ENCODE measurements at places on chromosomes 7 and 10.

DNA sequence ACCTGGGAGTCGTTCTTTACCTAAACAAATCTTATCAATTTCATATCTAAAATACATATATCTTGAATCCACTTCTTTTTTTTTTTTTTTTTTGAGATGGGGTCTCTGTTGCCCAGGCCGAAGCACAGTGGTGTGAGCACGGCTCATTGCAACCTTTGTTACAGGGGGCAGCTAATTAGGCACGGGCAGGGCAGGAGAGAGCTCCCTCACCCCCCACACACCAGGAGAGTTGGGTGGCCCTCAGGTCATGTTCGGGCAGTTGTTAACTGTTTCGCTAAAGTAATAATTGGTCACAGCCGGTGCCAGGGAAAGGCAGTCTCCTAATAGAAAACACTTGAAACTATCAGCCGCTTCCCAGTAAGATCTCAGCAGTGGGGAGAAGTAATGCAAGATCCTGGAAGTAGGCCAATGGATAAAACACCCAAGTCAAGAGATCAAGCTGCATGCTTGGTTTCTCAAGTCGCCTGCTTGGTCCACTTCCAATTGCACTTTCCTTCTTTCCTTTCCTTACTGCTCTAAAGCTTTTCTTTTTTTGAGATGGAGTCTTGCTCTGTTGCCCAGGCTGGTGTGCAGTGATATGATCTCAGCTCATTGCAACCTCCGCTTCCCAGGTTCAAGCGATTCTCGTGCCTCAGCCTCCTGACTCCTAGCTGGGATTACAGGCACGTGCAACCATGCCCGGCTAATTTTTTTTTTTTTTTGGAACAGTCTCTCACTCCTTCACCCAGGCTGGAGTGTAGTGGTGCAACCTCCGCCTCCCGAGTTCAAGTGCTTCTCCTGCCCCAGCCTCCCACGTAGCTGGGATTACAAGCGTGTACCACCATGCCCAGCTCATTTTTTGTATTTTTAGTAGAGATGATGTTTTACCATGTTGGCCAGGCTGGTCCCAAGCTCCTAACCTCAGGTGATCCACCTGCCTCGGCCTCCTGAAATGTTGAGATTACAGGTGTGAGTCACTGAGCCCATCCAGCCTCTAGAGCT lies 21.3 kb upstream of the EFCAB10 start:
- DNase-seq: no peak

DNA sequence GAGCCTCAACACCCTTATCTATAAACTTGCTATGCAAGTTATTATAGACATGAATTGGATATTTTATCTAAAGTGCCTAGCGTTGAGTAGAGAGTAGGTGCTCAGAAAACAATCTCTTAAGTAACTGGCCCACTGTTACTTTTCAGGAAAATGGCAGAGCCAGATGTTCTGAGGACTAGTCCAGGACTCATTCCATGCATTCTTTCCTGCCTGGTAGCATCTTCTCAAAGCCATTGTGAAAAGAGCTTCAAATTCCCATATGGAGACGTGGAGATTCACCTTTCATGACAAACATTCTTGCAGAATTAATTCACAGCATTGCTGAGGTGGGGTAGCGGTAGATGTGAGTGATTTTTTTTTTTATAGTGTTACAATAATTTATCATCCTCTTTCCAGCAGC lies 35.9 kb upstream of the ITPRID1 start:
- no peak for DNase-seq

DNA sequence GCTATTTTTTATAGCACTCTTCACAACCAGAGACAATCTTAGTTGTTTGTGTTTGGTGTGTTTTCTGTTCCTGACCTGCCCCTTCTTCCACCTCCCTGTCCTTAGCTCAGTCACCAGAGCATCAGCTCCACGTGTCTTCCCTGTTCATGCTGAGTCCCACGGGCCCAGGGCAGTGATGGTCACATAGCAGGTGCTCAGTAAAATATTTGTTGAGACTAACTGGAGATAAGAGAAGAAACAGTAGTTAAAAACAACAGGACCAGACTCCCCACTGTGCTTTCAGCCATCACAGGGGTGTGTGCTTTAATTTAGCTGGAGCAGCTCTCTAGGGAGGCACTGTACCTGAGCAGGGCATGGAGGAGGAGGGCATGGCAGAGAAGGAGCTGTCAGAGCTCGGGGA lies 307.3 kb upstream of the ZNF32 start:
- DNase-seq: no peak

GRCh38 chr7:112855227-112855626 lies 65.0 kb upstream of the TMEM168 start:
- DNase-seq: no peak

DNA sequence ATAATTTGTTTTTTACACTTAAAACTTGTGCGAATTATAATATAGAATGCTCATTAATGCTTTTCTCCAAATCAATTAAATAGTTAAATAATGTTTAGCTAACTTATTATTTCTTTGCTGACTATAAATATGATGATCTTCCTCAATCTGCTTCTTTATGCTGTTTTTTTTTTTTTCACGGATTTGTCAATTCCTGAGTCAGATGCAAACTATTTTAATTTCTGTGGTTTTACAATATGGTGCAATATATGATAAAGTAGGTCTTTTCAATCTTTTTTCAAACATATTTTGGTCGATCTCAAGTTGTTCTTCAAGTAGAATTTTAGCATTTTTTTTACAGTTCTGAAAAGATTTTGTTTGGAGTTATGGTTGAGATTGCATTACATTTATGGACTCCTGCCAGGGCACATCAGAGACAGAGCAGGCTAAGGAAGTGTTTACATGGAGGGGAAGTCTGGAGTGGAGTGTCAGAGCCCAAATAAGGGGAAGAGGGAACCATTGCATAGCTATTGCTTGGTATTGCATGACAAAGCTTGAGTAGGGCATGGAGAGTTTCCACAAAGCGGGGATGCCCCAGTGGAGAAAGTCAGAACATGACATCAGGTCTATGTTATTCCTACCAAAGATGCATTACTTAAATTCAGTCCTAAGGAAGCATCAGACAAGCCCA lies 204.4 kb downstream of the OTUD1 start:
- DNase-seq: no peak

GRCh38 chr10:77028042-77028441 lies 609.6 kb downstream of the KCNMA1 start:
- no peak for DNase-seq

- DNase-seq: no peak
Measured at GRCh38 chr7:142739923-142740492, 9.3 kb upstream of the PRSS1 start.

DNA sequence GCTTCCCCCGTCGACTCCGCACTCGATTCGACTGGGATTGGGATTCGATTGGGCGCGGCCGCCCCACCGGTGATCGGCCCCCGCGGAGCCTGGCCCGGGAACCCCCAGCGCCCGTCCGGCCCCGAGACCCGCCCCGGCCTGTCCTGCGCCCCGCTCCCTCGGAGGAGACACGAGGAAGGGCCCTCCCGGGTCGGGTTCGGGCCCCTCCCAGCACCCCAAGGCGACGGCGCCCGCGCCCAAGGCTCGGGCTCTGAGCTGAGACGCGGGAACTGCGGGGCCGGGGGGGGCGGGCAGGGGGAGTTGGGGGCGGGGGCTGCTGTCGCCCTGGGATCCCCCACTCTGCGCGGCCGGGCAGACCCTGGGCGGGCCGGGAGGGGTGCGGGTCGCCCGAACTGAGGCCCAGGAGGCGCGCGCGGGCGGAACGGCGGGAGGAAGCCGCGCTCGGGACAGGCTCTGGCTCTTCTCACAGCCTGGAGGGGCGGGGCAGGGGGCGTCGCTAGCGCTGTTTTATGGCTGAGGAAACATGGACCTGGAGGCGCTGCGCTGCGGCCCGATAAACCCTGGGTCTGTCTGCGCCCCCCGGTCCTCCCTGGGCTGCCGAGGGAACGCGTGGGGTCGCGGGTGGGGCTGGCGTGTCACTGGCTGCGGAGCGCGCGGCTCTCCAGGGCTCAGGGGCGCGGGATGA lies 1.7 kb upstream of the NKX6-2 start:
- no peak for DNase-seq

DNA sequence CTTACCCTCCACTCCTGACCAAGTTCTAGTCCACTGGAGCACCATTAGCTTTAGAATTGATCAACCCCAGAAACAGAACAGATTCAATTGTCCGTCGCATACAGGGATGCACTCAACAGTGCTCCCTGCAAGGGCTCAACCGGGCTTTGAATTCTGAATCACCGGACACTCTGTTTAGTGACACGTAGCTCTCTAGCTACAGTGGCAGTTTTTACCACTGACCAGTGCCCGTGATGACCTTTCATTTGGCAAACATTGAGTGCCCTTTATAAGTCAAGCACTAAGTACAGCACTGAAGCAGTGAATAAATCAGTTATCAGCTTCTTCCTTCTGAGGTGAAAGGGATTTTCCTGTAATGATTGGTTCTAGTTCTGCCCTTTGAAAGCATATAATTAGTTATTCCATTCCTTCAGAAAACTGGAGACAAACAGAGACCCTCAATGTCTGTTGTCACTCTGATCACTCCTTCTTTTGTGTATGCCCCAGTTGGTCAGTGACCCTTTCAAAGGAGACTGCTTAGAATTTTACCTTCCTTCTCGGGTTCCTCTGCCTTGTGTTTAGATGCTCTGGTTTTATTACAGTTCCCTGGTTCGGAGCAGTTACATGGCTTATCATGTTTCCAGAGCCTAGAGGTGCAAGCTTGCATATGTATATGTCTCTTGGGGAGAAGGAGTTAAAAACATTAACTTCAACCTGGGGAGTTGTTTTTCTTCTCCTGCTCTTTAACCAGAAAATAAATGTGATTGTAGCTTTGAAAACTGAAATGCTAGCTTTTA lies 68.9 kb downstream of the ZNF365 start:
- DNase-seq: no peak

- DNase-seq: no peak
Measured at GRCh38 chr10:77114181-77114821, 523.3 kb downstream of the KCNMA1 start.

DNA sequence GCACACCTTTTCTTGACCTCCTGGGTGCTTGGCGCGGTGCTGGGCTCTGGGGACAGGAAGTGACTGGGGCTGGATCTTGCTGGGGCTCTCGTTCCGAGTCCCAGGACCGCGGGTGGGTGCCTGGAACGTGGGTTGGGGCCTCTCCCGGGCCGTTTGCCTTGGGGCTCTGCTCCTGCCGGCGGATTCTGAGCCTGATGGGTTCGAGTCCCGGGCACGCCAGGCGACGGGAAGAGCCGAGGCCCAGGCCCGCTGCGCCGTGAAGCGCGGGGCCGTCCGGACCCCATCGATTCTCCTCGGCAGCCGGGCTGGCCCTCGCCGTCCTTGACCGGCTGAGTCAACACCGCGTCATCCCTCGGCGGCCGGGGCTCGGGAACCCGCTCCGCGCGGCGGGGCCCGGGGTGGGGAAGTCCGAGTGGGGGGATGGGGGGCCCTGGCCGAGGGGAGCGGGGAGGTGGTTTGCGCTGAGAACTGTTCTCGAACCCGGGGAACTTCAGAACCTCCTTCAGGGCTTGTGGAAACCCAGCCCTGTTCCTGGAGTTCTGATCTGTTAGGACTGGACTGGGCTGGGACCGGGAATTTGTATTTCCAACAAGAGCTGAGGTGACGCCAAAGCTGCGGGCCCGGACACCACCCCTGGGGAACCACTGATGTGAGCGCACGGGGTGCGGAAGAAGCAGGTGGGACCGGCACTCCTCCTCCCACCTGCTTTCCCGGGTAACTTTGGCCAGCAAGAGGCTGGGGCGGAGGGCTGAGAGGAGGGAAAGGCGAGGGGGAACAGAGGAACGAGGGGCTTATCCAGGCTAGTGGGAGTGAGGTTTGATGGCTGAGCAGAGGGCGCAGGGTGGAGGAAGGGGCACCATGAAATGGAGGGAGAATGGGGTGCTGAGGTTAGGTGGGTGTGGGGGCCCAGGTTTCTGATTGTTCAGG lies 6.2 kb downstream of the HHEX start:
- no peak for DNase-seq

GRCh38 chr10:23110722-23111516 lies 15.5 kb downstream of the MSRB2 start:
- no peak for DNase-seq

DNA sequence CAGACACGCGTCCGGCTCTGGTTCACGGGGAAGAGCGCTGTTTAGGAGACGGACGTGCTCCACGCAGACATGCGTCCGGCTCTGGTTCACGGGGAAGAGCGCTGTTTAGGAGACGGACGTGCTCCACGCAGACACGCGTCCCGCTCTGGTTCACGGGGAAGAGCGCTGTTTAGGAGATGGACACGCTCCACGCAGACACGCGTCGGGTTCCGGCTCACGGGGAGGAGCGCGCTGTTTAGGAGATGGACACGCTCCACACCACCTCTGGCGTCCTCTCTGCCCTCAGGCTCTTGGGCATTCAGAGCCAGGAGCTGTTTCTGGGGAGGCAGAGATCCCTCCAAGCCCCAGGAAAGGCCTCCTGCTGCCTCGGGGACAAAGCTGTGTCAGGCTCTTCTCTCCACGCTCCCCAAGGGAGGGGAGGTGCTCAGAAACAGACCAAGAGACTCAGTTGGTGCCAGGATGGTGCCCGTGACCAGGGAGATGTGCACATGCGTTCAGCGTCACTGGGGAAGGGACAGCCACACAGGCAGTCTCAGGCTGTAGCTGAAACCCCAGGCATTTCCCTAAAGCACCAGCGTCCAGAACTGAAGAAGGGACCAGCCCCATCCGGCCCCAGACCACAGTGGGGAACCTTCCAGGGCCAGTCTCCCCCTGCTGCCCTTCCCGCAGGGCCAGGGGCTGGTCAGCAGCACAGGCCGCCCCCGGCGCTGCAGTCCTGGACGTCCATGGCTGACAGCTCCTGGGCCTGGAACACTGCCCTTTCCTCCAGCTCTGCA lies 175.6 kb downstream of the ELFN1 start:
- DNase-seq: no peak

- no peak for DNase-seq
Measured at GRCh38 chr10:119323085-119324016, 116.0 kb downstream of the GRK5 start.

GRCh38 chr10:51629934-51630639 lies 69.3 kb downstream of the CSTF2T start:
- no peak for DNase-seq

- no peak for DNase-seq
Measured at GRCh38 chr7:154584352-154585252, 418.3 kb downstream of the PAXIP1 start.

GRCh38 chr7:13262929-13263530 lies 575.6 kb downstream of the ARL4A start:
- DNase-seq: no peak

DNA sequence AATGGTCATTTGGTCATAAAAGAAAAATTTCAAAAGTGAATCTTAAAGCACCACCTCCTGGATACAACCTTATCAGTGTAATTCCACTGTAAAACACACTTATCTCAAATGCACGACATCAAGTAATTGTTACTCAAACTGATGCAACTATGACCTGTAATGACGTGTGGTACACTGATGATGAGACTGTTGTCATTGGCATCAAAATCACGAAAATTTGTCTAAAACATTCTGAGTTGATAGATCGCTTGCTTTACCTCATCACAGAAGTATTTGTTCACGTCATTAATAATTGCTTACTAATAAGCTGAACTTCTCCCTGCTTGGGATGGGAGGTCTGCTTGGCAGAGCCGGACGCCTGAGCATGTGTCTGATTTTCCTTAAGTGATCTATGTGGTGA lies 221.8 kb upstream of the KLF6 start:
- no peak for DNase-seq

- DNase-seq: no peak
Measured at GRCh38 chr10:12788277-12788676, 213.2 kb downstream of the CCDC3 start.

GRCh38 chr10:50622706-50623662 lies 772 bp downstream of the SGMS1 start:
- DNase-seq: peak; percentile 24
